ENCODE measurements at places on chromosomes 6 and 20.

DNA sequence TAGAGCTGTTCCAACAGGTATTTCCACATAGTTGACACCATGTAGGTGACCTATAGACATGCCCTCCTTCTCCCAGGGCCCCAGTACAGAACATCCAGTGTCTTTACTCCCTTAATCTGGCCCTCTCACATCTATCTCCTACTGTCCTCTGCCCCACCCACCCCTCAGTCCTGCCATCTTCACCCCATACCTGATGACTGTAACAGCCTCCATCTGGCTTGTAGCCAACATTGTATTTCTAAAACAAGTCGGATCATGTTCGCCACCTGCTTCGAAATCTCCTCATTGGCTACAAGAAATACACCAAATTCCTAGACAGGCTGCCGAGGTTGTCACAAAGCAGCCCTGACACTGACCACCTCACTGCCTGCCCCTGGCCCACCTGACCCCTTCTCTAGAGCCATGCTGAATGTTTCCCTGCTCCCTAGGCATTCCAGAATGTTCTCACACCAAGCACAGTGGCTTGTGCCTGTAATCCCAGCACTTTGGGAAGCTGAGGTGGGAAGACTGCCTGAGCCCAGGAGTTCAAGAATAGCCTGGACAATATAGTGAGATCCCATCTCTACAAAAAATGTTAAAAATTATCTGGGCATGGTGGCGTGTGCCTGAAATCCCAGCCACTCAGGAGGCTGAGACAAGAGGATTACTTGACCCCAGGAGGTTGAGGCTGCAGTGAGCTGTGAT, 6.0 kb downstream of the ZC3H12D start:
- DNase-seq: no peak

GRCh38 chr6:146916435-146917025, 287.7 kb upstream of the STXBP5 start:
- no peak for DNase-seq

DNA sequence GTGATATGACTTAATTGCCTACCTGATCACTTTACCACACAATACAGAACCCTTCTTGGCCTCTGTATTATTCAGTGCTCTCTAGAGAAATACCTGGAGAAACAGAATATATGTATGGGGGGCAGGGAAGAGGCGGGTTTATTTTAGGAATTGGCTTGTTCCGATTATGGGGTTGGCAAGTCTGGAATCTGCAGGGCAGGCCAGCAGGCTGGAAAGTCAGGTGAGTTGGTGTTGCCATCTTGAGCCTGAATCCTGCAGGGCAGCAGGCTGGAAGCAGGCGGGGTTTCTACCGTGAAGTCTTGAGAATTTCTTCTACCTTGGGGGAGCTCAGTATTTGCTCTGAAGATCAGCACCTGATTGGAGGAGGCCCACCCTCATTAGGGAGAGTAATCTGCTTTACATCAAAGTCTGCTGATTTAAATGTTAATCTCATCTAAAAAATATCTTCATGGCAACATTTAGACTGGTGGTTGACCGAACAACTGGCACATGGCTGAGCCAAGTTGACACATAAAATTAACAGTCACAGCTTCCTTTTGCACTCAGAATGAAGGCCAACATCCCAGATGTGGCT, 193.9 kb downstream of the ZDHHC14 start:
- DNase-seq: no peak

DNA sequence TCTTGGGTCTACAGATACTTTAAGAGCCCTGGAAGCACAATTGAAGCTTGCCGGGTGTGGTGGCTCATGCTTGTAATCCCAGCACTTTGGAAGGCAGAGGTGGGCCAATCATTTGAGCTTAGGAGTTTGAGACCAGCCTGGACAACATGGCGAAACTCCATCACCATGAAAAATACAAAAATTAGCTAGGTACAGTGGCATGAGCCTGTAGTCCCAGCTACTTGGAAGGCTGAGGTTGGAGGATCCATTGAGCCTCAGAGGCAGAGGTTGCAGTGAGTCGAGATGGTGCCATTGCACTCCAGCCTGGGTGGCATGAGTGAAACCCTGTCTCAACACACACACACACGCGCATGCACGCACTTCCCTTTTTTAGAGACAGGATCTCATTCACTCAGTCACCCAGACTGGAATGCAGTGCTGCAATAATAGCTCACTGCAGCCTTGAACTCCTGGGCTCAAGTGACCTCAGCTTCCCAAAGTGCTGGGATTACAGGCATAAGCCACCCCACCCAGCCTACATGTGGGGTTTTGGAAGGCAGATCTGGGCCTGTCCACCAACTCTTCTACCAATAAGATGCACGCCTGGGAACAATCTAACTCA, 182.5 kb upstream of the JARID2 start:
- DNase-seq: no peak

DNA sequence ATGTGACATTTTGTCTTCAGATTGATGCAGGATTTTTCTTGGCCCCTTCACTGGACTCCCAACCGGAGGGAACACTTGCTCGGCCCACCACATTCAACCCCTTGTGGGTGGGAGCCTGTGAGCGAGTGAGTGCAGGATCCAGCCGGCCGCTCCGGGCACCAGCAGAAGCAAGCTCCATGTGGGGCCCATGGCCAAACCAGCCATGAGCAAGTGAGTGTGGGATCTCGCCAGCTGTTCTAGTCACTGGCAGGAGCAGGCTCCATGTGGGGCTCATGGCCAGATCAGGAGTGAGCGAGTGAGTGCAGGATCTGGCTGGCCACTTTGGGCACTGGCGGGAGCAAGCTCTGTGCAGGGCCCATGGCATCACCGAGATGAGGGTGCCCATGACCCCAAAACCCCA, 42.6 kb downstream of the OSTM1 start:
- DNase-seq: no peak

- no peak for DNase-seq
These were observed 328.4 kb downstream of the ESR1 start for GRCh38 chr6:152135755-152136448.

GRCh38 chr6:14026831-14027539, 90.6 kb upstream of the CD83 start:
- DNase-seq: no peak

DNA sequence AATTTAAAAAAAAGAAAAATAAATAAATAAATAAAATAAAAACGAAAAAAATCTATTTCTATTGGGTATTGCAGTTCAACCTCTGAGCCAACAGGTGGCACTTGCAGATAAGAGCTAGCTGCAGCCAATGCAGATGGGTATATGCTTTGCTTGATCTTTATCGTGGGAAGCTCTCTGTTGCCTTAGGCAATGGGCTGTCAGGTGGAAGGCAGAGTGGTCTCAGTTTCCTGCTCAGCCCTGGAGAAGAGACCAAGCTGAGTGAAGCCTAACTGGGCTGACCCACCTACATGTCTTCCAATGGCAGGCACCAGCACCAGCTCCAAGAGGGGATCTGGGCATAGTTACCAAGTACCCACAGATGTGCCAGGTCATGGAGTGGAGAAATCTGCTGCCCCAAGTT, 95.0 kb downstream of the AK9 start:
- DNase-seq: no peak

GRCh38 chr6:109897025-109897424, 81.1 kb upstream of the GPR6 start:
- no peak for DNase-seq

- no peak for DNase-seq
These were observed 10.6 kb downstream of the COL9A3 start for GRCh38 chr20:62827311-62828038.

- no peak for DNase-seq
These were observed 64.8 kb upstream of the NAA20 start for GRCh38 chr20:19952392-19952791.

DNA sequence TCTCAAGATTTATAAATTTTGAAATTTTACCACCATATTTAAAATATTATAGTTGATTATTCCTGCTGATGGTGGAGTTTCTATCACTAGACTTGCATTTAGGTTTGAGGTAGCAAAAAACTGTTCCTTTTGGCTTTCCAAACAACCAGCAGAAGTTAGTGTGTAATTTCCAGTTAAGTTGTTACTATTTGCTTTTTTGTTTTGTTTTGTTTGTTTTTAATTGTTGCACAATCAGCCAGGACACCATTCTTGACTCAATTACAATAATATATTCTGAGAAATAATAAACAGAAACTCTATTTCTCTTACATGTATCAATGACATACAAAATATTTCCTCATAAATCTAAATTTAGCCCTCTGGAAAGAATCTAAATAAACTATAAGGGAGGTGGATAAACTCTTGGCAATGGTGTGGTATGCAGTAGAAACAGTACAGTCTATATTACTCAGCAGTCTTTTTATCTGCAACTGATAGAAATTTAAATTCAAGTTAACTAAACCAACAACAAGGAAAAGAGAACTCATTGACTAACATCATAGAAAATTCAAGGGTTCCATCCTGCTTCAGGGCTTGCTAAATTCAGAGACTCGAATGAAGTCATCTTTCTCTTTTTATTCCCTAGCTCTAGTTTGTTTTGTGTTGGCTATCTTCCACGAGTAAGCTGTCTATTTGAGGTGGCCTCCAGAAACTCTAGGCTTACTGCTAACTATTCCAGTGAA, 19.4 kb upstream of the COL19A1 start:
- DNase-seq: no peak

- no peak for DNase-seq
These were observed 13.0 kb downstream of the KHDC1 start for GRCh38 chr6:73250016-73250415.

GRCh38 chr6:44446626-44447300, 59.3 kb downstream of the CDC5L start:
- DNase-seq: no peak

DNA sequence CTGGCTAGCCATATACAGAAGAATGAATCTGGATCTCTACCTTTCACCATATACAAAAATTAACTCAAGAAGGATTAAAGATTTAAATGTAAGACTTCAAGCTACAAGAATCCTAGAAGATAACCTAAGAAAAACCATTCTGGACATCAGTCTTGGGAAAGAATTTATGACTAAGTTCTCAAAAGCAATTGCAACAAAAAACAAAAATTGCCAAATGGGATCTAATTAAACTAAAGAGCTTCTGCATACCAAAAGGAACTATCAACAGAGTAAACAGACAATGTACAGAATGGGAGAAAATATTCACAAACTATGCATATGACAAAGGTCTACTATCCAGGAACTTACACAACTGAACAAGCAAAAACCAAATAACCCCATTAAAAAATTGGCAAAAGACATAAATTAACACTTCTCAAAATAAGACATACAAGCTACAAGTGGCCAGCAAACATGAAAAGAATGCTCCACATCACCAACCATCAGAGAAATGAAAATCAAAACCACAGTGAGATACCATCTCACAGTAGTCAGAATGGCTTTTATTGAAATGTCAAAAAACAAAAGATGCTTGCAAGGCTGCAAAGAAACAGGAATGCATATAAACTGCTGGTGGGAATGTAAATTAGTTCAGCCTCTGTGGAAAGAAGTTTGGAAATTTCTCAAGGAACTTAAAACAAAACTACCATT, 66.8 kb upstream of the RSPO3 start:
- no peak for DNase-seq

- DNase-seq: no peak
These were observed 45.2 kb downstream of the ADGRB3 start for GRCh38 chr6:68680264-68680663.

DNA sequence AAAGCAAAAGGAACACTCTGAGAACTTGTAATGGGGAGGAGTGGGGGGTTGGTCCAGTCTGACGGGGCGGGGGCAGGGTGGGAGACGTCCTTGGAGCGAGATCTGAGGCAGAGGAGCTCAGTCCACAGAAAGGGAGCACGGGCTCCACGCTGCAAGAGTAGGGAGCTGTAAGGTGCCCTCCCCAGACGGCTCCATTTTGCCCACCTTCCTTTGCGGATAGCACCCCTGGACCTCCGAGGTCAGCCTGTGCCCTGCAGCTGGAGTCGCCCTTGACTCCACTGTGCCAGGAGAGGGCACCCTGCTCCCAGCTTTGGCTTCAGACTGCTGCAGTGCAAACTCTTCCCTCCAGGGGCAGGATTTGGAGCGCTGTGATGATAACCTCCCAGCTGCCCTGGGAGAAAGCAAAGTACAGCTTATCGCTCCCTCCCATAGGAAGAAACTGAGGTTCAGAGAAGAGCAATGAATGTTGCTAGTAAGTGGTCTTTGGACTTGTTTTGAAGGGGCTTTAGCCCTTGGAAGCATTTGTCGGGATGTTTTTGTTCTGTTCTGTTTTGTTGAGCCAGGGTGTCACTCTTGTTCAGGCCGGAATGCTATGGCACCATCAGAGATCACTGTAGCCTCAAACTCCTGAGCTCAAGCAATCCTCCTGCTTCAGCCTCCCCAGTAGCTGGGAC, 9.5 kb upstream of the AHCY start:
- DNase-seq: peak; percentile 80

DNA sequence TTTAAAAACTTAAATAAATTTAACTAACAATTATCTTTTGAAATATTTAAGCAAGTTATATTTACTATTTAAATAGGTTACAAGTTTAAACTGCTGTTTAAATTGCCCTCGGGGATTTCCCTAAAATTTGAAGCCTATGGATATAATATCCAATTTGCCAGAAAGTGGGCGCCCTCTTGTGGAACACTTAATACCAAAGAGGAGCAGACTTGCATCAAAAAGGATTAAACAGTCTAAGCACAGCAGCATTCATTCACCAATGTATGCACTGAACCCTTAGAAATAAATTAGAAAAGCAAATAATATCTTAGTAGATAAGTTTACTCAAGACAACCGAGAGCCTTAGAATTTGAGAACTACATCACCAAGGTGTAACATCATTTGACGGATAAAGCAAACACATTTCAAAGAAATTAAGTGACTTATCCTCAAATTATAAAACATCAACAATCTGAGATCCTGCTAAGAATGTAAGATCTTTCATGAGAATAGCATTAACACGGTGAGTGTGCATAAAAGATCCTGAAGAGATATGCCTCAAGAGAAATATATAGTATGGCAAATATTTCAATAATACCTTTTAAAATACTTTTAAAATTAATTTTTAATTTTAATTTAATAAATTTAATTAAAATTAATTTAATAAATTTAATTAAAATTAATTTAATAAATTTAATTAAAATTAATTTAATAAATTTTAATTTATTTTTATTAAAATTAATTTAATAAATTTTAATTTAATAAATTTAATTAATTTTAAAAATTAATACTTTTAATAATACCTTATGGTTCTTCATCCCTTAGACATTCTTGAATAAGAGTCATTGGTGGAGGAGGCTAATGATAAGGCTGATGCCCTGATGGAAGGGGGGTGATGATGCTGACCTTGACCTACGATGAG, 11.5 kb upstream of the MEP1A start:
- DNase-seq: peak; percentile 14

DNA sequence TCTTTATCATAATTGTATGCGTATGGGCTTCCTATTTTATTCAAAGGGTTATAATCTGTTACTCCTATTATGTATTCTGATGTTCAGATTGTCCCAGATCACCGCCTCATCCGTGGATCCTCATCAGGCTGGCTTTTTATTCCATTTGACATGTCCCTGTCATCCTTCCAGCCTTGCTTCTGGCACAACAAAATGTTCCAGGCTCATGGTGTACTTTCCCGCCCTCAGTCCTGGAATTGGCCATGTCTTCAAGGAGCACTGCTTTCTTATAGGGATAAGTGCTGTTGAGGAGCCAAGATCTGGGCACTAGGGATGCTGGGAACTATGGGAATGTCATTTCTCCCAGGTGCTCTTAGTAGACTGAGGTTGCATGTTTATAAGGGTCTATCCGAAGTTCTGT, 207.8 kb downstream of the JARID2 start:
- no peak for DNase-seq

- no peak for DNase-seq
These were observed 578.9 kb downstream of the HAO1 start for GRCh38 chr20:7361321-7361720.

Measured in stimulated activated CD4-positive, alpha-beta T cell treated with anti-CD3 and anti-CD28 coated beads, Interleukin-15, amount 100 ng/mL, for 48 hours (primary cell).